ENCODE measurements at places on chromosomes 7 and 10.

GRCh38 chr10:103202319-103202718 lies 9.2 kb upstream of the NT5C2 start:
- no peak for DNase-seq

DNA sequence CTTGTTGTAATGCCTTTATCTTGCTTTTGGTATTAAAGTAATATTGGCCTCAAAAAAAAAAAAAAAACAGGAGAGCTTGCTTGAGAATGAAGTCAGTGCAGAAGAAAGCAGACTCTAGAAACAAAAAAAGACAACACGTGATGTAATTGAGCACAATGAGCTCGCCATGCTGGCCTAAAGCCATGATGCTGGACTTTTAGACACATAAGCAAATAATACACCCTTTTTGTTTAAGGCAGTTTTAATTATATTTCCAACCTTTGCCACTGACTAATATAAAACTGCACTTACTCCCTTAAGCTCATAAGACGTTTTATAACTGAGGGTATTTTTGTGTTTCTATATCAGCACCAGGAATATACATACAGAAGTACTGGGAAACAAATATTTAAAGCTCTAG lies 798.3 kb downstream of the KCNMA1 start:
- no peak for DNase-seq

- no peak for DNase-seq
These were observed 2.2 kb upstream of the PON3 start for GRCh38 chr7:95398155-95398940.

DNA sequence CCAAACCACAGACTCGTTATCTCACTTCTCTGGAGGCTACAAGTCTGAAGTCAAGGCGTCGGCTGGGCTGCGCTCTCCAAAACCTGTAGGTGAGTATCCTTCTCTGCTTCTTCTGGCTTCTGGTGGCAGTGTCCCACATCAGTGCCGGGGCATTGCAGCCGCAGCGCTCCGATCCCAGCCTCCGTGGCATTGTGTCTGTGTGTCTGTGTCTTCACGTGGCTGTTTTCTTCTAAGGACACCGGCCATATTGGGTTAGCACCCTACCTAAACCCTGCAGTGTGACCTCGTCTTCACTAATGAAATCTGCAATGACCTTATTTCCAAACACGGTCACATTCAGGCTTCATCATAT lies 584.9 kb upstream of the COBL start:
- DNase-seq = no peak

GRCh38 chr7:151853896-151854719 lies 22.8 kb downstream of the PRKAG2 start:
- DNase-seq = no peak

DNA sequence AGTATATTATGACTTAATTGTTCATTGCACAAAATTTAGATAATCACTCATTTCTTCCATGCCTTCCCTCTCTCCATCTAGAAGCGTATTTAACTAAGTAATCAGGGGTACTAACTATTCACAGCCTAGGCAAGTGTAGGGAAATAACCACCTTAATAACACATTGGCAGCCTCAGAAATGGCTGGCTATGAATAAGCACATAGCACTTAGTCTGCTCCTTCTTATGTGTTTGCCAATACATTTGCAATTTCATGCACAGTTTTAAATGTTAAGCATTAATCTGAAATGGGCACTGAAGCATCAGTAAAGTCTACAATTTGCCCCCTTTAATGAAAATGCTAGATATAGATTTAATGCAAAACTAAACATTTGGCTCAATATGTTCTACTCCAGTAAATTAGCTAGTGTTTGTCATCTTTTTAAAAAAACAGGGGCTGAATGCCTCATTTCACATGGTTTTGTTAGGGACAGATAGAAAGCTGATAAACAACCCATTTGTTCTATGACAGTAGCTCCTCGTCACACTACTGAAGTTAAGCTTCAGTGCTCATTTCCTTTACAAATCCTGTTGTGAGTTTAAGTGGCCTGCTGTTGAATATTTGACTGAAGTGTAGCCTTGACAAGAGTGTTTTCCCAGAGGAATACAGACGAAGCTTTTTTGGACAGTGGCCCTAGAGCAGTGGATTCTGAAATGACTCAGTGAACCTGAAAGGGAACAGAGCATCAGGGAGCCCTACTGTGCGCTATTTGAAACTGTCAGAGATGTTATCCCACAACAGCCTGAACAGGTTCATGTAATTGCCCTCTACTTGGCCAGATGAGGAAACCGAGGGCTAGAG lies 30.5 kb downstream of the HHEX start:
- no peak for DNase-seq

GRCh38 chr7:129434675-129435318 lies 565 bp downstream of the STRIP2 start:
- DNase-seq = peak; percentile 11

- no peak for DNase-seq
These were observed 175.4 kb downstream of the SORCS3 start for GRCh38 chr10:104816501-104816900.

DNA sequence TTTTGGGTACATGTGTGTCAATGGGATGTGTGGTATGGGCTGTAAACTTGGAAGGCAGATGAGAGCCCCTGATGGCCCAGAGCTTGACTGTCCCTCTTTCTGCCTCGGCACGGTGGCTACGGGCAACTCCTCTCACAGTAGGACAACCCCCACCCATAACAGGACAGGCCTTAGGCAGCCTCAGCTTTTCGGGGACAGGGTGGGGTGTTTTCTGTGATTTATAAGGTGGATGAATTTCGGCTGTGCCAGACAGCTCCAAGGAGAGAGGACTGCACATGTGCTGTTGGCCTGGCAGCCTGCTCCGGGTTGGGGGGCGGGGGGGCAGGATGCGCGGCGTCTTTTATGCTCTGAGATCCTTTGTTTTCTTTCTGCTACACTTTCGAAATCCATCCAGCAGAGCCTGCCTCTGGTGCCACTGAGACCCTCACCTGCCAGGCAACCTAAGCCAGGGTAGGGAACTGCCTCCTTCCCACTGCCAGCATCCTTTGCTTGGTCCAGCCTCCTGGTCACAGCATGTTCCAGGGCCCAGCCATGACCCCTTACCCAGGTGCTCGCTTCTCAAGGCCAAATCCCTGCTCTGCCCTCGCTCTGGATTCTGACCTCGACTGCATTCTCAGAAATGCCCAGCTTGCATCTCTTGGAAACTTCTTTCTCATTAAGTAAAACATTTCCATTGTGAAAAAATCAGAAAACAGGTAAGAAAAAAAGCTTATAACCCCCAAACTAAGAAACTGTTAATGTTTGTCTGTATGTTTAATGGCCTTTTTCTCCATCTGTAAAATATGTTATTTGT lies 15.4 kb upstream of the BTBD16 start:
- no peak for DNase-seq

GRCh38 chr10:52703451-52703850 lies 69.1 kb downstream of the MBL2 start:
- DNase-seq = no peak

DNA sequence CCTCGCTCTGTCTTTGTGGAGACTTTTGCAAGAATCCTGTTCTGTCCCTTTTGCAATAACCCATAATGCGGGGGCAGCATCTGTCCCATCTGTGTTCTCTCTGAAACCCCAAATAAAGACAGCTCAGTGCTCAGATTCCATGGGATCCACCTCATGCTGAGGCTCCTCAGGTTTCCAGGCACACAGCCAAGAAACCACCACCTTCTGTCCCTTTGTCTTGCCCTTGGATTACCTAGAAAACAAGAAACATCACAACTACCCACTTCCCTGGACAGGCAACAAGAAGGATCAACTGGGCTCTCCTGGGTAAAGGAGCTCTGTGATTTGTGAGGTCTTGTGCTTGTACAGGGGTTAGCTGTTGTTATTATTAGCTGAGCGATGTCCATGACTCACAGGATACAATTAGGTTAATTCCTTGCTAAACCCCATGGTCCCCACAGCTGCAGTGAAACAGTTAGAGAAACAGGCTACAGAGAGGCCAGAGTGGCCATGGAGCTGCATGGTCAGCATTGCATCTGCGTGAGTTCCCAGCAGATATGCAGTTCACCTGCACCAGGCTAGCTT lies 50.2 kb downstream of the CXCL12 start:
- no peak for DNase-seq

- no peak for DNase-seq
These were observed 148.3 kb downstream of the EXOC4 start for GRCh38 chr7:133401225-133401624.

DNA sequence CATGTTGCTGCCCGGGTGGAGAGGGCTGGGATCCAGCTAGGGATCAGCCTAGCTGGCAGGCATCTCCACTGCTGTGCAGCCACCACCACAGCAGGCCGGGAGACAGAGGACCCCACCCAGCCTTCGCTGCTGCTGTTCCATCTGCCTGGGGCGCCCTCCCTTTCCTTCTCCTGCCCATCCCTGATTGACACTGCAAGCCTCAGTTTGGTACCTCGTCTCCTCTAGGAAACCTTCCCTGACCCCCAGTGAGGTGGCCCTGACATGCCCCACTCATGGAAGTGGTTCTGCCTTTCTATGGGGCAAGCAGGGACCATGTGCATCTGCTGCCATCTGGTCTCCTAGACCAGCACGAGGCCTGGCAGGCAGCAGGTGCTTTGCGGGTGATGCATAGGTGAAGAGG lies 30.4 kb upstream of the DPYSL4 start:
- no peak for DNase-seq

DNA sequence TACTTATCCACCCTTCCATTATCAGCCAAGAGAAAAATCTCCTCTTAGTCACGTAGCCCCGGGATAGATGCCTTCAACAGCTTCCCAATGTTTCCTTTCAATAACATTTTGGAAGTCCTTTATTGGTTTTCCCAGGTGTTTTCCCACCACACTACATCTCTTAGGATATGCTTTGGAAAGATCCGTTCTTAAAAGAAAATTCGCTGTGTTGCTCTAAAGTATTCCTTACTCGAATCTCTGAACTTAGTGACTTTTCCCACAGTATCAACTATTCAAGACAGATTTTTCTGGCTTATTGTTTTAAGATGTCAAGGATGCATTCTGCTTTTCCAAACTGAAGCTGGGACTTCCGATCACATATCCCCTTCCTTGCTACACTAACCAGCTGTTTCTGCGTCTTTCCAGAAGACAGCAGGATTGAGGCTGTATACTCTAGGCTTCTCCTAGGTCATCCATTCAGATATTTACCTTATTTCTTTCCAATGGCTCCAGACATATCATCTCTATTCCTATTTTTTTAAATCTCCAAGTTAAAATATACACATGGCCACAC lies 36.5 kb upstream of the SVIL start:
- no peak for DNase-seq

DNA sequence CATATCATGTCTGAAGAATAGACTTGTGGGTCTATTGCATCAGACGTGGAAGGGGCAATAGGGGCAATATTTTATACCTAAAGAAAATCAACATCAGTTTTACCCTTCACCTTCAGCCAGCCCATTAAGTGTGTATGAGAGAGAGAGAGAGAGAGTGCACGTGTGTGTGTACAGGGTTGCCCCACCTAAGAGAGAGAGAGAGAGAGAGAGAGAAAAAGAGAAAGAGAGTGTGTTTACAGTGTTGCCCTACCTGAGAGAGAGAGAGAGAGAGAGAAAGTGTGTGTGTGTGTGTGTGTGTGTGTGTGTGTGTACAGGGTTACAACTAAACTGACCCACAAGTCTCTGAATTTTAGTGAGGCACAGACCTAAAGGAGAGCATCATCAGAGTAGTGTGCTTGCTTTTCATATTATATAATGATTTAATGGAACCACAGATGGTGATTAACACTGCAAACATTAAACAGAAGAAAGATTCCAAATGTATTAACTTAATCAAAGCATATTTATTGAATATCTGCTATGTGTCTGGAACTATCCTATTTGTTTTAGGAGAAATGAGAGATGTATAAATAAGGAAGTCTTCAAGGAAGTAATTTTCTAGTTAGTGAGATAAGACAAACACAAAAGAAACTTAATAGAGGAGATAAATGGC lies 66.8 kb downstream of the CD36 start:
- no peak for DNase-seq

DNA sequence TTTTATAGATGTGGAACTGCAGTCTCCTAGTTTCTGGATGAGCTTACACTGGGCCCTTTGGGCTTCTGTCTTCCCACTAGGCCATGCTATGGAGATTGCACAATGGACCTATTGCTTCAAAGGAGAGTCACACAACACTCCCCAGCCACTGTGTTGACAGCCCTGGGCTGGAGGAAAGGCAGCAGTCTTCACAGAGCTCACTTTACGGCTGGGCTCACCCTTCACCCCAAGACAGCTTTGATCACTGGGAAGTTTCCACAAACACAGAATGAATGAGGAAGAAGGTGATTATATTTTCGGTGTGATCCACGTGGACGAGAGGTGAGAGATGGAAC lies 92.7 kb upstream of the GDF10 start:
- peak; percentile 20 for DNase-seq

DNA sequence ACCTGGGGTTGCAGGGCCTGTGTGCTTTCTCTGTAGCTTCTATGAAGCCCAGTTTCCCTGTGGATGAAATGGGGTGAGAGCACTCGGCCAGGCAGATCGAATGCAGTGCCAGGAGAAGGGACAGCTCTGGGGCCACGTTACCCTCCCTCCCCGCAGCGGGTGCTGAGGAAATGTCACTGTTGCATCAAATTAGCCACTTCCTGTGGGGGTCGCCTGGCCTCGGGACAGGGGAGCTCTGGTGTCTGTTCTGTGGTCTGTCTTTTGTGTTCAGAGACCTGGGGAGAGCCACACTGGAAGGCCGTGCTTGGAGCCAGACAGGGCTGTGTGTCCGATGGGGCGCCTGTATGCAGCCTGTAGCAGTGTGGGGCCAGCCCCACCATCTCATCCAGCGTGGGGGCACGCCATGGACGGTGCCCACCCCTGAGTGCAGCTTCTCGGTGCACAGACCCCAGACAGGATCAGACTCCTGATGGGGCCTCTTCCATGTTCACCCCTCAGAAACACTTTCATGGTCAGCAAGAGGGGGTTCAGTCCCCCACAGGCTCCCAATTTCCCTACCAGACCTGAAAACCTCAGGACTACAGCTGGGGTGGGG lies 13.6 kb downstream of the TTYH3 start:
- DNase-seq = peak; percentile 72

- DNase-seq = no peak
These were observed 66.7 kb upstream of the PDZD8 start for GRCh38 chr10:117441812-117442443.

DNA sequence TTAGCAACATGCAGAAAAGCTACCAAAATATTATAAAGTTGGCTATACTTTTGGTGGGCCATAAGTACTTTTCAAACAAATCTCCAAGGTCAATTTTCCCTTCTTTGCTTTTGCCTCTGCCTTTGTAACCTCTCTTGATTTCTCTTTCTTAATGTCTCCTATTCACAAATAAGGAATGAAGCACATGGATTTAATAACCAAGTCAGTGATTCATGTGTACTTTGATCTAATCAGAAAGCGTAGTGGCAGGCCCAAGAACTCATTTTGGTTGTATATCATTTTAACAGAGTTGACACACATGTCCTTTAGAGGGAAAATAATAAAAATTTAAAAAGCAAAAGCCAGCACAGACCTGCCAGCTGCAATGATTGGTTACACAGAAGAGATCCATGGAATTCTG lies 93.7 kb downstream of the FZD1 start:
- no peak for DNase-seq

- DNase-seq = no peak
These were observed 72.5 kb downstream of the CXCL12 start for GRCh38 chr10:44312401-44312800.

- no peak for DNase-seq
These were observed 17.5 kb downstream of the TRIM24 start for GRCh38 chr7:138477581-138477980.

GRCh38 chr7:101626069-101626671 lies 2.9 kb downstream of the MYL10 start:
- DNase-seq = no peak
